Dorsolateral prefrontal cortex (tissue), 122 donors: ENCODE measurements at places on chromosomes 12 and 14.
A peak's percentile ranks its signal among the peaks of the same experiment; 100 is the strongest.

GRCh38 chr14:34875031-34875922 is at the start of gene BAZ1A:
Gene BAZ1A (minus strand): TSS chr14:34875360. CDS start chr14:34874604, 756 bp downstream.
- peak; percentile 59 for DNase-seq

DNA sequence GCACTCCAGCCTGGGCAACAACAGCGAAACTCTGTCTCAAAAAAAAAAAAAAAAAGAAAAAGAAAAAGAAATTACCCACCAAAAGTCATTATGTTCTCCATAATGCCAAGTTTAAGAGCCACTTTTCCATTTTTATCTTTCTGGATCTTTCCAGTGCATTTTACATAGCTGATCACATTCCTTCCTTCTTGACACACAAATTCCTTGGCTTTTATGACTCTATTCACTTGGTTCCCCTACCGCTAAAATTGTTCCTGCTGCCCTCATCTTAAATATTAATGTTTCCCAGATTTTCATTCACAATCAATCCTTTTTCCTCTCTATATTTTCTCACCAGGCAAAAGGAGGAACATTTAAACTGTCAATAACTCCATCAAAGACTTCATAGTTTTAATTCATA is 20.2 kb downstream of the KLHL28 start:
- DNase-seq, result no peak

DNA sequence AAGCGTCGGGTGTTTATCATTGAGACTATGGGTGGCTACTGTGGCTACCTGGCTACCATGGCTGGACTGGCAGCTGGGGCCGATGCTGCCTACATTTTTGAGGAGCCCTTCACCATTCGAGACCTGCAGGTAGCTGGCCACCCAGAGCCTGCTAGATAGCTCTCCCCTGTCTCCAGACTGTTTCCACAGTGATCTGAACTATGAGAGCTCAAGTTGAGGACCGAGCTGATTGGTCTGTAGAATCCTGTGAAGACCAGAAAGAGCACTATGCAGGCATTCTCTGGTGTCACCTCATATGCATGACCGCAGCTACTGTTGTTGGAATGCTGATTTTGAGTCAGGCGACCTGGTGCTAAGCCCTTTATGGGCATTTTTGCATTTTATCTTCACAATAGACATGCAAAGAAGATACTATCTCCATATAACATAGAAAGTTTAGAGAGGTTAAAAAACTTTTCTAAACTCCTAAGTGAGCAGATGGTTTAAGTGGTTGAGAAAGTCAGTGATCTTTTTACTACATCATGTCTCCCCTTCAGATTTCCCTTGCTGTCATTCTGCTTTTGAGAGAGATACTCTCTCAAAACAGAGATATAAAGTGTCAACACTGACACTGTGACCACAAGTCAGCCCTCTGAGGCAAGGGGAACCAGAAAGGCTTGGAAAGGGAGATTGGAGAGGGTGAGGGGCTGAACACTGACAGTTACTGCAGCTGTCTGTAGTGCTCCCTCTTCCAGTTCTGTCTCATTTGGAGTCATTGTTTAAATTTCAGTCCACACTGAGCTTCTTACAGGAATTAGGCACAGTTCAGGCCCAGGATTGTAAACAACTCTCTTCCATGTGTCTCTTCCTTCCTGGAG is 14.3 kb downstream of the ASB8 start:
- DNase-seq, result no peak

- no peak for DNase-seq
Measured at GRCh38 chr14:100504372-100505078, 82.7 kb downstream of the BEGAIN start.

DNA sequence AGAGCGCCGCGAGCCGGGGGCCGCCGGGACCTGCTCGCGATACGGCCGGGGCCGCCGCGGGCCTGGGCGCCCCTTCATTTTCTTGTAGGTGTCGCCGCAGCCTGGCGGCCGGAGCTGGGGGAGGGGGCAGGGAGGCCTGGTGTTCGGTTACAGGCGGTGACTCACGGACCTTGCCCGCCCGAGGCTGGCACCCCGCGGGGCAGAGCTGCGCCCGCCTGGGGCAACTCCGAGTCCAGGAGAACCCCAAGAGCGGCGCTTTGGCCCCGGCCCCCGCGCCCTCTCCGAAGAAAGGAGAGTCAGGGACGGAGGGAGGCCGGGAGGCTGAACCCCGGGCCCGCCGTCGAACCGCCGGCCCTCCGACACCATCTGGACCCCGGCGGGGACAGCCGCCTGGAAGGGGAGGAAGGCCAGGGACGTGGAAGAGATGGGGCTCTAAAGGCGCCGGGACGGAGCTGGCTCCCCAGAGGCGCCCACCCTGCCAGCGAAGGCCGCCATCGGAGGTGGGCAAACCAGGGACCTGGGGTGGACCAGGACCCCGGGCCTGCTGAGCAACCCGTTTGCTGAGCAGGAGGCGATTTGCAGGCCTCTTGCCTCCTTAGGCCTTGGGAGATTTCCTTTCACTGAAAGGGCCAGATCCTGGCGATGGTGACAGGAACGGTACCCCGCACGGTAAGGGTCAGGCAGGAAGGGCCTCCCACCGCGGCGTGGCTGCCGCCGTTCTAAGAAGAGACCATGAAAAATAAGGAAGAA is 843 bp upstream of the NUAK1 start:
- peak; percentile 56 for DNase-seq

DNA sequence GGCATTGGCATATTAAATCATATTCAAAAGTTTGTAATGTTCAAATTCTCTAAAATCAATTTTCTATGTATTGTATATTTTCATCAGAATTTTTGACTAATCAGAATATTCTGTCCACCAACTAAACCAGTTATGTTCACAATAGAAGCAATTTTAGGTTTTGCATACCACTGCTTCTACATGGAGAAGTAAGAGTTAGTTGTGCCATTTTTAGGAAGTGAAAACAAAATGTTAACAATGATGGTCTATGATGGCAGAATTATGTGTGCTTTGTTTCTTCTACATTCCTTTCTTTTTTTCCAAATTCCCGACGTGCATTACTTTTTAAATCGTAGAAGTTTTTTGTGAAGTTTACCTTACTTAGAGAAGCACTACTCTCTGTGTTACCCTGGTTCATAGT is 29.5 kb downstream of the ABHD12B start:
- DNase-seq, result no peak

DNA sequence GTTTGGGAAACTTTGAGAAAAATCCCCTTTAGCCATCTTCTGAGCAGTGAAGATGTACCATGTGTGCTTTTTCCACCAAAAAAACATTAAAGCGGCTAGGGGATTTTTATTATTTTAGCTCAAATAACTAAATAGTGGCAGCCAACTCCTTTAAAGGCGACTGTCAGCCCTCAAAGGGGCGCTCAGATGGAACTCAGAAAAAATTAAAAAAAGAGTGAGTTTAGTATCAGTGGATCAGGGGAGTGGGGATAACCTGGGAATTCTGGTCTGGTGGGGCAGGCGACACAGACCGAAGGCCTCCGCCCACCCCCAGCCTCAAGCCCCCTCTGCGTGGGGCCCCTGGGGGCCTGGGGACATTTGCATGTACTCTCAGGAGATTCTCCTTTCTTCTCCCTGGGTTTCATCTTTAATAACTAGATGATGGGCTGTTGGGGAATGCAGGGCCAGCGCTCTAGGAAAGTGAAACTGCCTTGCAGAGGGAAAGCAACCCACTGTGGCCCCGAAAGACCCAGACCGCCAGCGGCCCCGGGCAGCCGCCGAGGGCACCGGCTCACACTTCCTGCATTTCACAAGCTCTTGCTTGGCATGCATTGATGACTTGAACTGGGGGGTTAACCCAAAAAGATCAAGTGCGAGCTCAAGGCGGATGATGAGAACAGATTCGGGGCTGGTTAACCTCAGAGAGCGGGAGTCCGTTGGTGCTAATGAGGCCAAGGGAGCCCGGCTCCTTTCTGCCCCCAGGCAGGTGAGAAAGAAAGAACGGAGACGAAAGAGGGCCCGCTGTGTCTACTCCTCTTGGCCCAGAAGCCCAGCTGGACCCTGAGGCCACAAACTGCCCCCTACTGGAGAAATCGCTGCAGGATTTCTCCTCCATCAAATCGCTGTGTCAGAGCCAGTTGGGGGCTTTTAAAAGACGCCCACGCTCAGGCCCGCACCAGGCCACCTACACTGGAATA is 7.3 kb upstream of the BATF start:
- no peak for DNase-seq

GRCh38 chr12:127548123-127548553 is 718.8 kb upstream of the TMEM132C start:
- DNase-seq, result no peak

GRCh38 chr12:78864870-78865463 is 393 bp downstream of the SYT1 start:
- DNase-seq, result no peak

DNA sequence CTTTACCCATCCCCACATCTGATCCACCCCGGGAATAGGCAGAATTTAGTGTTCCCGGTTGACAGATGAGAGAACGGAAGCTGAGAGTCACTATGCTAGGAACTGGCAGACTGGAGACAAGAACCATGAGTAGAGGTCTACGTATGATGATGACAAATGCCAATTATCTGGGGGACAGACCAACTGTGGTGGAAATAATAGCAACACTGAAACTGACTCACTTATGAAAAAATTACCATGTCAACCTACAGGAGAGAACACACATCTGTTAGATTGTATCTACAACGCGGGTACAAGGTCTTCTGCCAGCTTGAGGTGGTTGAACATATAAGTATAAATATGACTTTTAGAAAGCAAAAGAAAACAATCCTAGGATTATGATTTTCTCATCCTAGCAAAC is 15.4 kb upstream of the SELPLG start:
- no peak for DNase-seq

- no peak for DNase-seq
Measured at GRCh38 chr12:68976395-68976841, 43.4 kb upstream of the CPM start.

DNA sequence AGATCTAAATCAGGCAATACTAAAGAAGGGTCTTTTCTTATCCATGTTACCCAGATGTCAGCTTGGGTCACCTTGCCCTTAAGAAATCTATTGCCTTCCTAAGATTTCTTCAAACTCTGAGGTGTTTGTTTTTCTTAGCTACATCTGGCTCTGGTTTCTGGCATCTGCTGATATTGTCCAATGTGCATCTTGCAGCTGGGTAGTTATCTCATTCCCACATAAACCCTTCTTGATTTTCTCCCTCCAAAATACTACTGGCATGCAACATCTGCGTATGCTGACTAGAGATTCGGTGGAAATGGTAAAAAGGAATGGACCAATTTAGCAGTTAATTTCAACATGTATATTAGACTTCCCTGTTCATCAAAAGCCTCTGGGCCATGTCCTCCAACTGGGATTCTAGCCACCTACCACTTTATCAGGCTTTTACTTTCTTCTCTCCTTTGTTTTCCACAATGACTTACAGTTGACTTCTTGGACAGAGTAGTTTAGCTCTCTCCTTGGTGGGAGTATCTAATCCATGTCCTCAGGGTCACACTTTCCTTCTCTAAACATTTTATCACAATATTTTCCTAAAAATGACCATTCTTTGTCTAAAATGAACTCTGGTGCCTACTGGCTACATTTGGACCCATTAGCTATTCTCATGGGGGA is 324.8 kb upstream of the FAR2 start:
- no peak for DNase-seq

- no peak for DNase-seq
Measured at GRCh38 chr14:24903337-24903736, 146.6 kb downstream of the STXBP6 start.

DNA sequence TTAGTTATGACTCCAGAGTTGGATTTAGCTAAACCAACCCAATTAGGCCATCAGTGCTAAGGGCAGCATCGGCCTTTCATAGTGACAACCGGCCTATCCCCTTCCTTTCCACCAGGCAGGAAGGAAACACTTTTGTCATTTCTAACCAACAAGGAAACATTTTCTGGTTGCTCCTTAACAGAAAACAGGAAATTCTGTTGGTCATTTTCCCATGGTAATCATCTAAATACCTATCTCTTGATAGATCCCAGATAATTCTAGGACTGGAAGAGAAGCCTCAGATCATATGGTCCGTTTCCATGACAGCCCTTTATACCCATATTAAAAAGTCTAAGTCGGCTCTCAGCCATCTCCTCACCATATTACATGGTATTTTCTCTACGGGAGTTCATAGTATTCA is 79.2 kb upstream of the USP44 start:
- no peak for DNase-seq
